Lower lobe of right lung (tissue), 2 donors: ENCODE measurements at places on chromosomes 6 and 20. TPM values are rescaled to one million over a fixed set of nuclear protein-coding genes. Genes with fewer than 3 reads are reported as not detected.
A peak's percentile ranks its signal among the peaks of the same experiment; 100 is the strongest.

The WFDC10B gene
- 1.2 TPM for total RNA-seq

The TMEM217 gene
- 1.1 TPM for total RNA-seq

The C20orf141 gene
- total RNA-seq = not detected

The GRM4 gene
- total RNA-seq = not detected

The CCDC28A gene
- total RNA-seq = 30.8 TPM

The SNAP91 gene
- total RNA-seq = not detected

The KCNK15 gene
- total RNA-seq = 0.89 TPM

- DNase-seq = no peak
- H3K27me3 ChIP-seq = no peaks in the 10 kb centered on the region
- no peak overlapping the region for H3K4me3 ChIP-seq
- no peak overlapping the region for H3K27ac ChIP-seq
Observed at GRCh38 chr20:37351689-37352607, 6.0 kb downstream of the SRC start.

GRCh38 chr6:107603006-107603370, 113.1 kb downstream of the SOBP start:
- no peaks in the 10 kb centered on the region for H3K36me3 ChIP-seq
- no peak for DNase-seq
- H3K27me3 ChIP-seq = no peaks in the 10 kb centered on the region
- no peaks in the 10 kb centered on the region for H3K4me1 ChIP-seq

- no peak for DNase-seq
- H3K27me3 ChIP-seq = no peaks in the 10 kb centered on the region
- H3K27ac ChIP-seq = no peak overlapping the region
Observed at GRCh38 chr6:25844518-25844917, 12.7 kb upstream of the SLC17A1 start.

GRCh38 chr6:44042989-44043478, 84.2 kb downstream of the MRPL14 start:
- H3K4me3 ChIP-seq = no peak overlapping the region
- H3K27ac ChIP-seq = no peak overlapping the region
- no peaks in the 10 kb centered on the region for H3K36me3 ChIP-seq
- peak; percentile 5 for DNase-seq

DNA sequence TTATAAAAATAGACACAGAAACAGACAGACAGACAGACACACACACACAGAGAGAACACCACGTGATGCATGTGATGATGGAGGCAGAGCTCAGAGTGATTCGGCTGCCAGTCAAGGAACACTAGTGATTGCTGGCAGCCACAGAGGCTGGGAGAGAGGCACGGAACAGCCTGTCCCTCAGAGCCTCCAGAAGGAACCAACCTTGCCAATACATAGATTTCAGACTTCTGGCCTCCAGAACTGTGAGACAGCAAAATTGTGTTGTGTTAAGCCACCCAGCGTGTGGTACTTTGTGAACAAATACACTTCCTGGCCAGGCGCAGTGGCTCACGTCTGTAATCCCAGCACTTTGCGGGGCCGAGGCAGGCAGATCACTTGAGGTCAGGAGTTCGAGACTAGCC, 9.5 kb upstream of the PARD6B start:
- no peaks in the 10 kb centered on the region for H3K27me3 ChIP-seq
- no peak overlapping the region for H3K27ac ChIP-seq
- peaks cover 9% of the 10 kb centered on the region for H3K4me1 ChIP-seq
- no peaks in the 10 kb centered on the region for H3K36me3 ChIP-seq

- no peaks in the 10 kb centered on the region for H3K4me1 ChIP-seq
- no peaks in the 10 kb centered on the region for H3K27me3 ChIP-seq
- H3K36me3 ChIP-seq = no peaks in the 10 kb centered on the region
- H3K4me3 ChIP-seq = no peak overlapping the region
- H3K27ac ChIP-seq = no peak overlapping the region
- no peak for DNase-seq
Observed at GRCh38 chr6:84052204-84052882, 18.8 kb downstream of the MRAP2 start.

DNA sequence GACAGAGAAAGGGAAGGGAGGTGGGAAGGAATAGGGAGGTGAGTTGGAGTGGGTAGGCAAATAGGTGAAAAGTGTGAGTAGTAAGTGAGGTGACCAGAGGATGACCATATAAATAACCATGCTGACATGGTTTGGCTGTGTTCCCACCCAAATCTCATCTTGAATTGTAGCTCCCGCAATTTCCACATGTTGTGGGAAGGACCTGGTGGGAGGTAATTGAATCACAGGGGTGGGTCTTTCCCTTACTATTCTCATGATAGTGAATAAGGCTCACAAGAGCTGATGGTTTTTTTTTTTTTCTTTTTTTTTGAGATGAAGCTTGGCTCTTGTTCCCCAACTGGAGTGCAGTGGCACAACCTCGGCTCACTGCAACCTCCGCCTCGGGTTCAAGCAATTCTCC, 21.5 kb upstream of the SMIM13 start:
- H3K27me3 ChIP-seq = no peaks in the 10 kb centered on the region
- H3K27ac ChIP-seq = no peak overlapping the region
- no peaks in the 10 kb centered on the region for H3K36me3 ChIP-seq
- no peaks in the 10 kb centered on the region for H3K4me1 ChIP-seq
- no peak for DNase-seq
- no peak overlapping the region for H3K4me3 ChIP-seq

DNA sequence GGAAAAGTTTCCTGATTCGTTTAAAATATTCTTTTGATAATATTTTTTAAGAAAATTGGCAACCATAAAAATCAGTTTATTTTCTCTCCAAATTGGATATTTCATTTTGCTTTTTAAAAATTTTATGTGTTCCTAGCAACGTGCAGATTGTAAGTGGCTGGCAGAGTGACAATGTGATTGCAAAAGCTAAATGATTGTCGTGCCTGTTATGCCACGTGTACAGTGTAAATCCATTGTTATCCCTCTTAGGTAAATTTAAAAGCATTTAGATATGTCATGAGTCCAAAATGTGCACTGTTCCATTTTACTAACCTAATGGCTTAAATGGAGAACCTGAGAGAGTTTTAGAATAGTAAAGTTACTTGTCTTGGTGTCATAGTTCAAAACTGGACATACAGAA, 94.4 kb upstream of the ADGRF4 start:
- H3K36me3 ChIP-seq = peaks cover 37% of the 10 kb centered on the region
- no peaks in the 10 kb centered on the region for H3K27me3 ChIP-seq
- no peak overlapping the region for H3K27ac ChIP-seq

DNA sequence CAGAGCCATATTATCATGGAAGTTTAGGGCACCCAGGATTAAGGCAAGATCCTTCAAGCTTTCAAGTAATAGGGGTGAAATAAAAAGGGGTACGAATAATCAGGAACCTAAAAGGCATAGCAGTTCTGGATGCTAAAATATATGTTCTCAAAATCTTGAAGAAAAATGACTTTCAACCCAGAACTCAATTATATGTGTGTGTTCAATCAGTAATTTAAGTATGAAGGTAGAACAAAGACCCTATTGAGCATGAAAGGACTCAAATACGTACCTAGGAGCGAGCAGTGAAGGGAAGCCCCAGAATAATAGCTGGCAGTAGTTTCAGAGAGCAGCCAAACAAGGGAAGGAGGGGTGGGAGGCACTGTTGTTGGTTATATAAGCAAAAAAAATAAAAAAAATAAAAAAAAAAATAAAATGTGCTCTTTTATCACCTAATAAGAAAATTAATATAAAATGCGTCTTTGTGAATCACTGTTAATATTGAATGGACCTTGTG, 45.4 kb downstream of the MYO6 start:
- DNase-seq = no peak
- H3K27me3 ChIP-seq = no peaks in the 10 kb centered on the region
- no peaks in the 10 kb centered on the region for H3K36me3 ChIP-seq
- peaks cover 15% of the 10 kb centered on the region for H3K4me1 ChIP-seq

- no peaks in the 10 kb centered on the region for H3K27me3 ChIP-seq
- H3K36me3 ChIP-seq = no peaks in the 10 kb centered on the region
- peaks cover 6% of the 10 kb centered on the region for H3K4me1 ChIP-seq
- H3K27ac ChIP-seq = no peak overlapping the region
- DNase-seq = no peak
Observed at GRCh38 chr6:131042664-131043063, 20.4 kb downstream of the EPB41L2 start.

DNA sequence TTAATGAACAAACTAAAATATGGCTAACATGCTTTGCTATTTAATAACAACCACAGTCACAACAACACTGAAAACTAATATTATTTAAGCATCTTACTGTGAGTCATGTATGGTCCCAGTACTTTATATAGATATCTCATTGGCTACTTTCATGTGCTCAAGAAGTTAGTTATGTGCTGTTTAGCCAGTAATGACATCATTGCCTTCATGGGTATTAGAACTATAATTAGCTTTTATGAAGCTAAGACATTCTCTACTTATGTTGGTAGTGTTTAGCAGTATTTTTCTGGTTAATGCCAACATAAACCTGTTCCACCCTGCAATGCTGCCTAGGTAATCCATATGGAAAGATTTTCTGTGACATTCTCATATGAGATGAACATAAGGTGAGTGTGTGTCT, 56.1 kb downstream of the ADGRG6 start:
- H3K27ac ChIP-seq = no peak overlapping the region
- no peak overlapping the region for H3K4me3 ChIP-seq
- H3K4me1 ChIP-seq = no peaks in the 10 kb centered on the region
- H3K27me3 ChIP-seq = no peaks in the 10 kb centered on the region
- no peak for DNase-seq
- no peaks in the 10 kb centered on the region for H3K36me3 ChIP-seq

DNA sequence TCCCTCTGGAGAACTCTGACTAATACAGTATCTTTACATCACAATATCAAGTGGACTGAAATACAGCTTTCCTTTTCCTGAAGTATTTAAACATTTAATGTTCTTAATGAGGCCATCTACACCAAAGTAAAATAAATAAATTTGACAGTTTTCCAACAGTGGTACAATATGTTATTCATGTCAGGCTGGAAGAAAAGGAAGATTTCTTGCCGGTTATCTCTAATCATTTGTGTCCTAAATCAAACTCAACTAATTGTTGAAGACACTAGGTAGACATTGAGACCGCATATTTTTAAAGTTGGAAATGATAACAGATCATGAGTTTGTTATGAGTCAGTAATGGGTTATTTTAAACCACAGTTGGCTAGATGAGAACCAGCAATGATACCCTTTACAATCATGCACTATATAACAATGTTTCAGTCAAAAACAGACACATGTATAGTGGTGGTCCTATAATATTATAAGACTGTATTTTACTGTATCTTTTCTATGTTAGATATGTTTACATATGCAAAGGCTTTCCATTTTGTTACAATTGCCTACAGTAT, 241.6 kb downstream of the LMBRD1 start:
- H3K4me3 ChIP-seq = no peak overlapping the region
- H3K27ac ChIP-seq = no peak overlapping the region
- no peak for DNase-seq
- H3K36me3 ChIP-seq = no peaks in the 10 kb centered on the region

GRCh38 chr6:306641-307061, 14.4 kb downstream of the DUSP22 start:
- peaks cover 7% of the 10 kb centered on the region for H3K4me1 ChIP-seq
- H3K36me3 ChIP-seq = peaks cover 15% of the 10 kb centered on the region
- no peaks in the 10 kb centered on the region for H3K27me3 ChIP-seq
- H3K27ac ChIP-seq = no peak overlapping the region

- no peak overlapping the region for H3K27ac ChIP-seq
- H3K4me1 ChIP-seq = no peaks in the 10 kb centered on the region
- no peaks in the 10 kb centered on the region for H3K36me3 ChIP-seq
Observed at GRCh38 chr20:5910186-5910585, 40.1 kb downstream of the TRMT6 start.

GRCh38 chr20:44552950-44553908, 29.1 kb upstream of the PKIG start:
- H3K36me3 ChIP-seq = no peaks in the 10 kb centered on the region
- H3K27ac ChIP-seq = peak overlapping the region; percentile 50
- H3K4me1 ChIP-seq = peaks cover 29% of the 10 kb centered on the region
- no peak for DNase-seq

DNA sequence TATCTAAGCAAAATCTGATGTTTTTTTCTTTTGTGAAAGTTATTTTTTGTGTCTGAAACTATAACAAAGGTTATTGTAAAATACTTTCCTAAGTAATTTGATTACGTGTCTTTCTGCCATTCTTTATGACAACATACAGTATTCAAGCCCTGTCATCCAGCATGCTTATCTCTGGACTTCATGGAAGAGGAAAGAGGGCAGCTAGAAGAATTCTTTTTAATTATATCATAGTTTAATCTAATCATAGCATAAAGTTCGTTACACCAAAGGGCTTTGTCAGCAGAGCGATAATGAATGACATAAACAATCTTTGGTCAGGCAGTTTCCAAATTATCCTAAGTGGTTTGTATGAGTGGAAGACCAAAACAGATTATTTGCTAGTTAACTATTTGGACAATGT, 3.5 kb downstream of the ENPP3 start:
- H3K27ac ChIP-seq = no peak overlapping the region
- H3K4me1 ChIP-seq = no peaks in the 10 kb centered on the region
- no peak overlapping the region for H3K4me3 ChIP-seq
- DNase-seq = no peak
- no peaks in the 10 kb centered on the region for H3K36me3 ChIP-seq
- no peaks in the 10 kb centered on the region for H3K27me3 ChIP-seq

DNA sequence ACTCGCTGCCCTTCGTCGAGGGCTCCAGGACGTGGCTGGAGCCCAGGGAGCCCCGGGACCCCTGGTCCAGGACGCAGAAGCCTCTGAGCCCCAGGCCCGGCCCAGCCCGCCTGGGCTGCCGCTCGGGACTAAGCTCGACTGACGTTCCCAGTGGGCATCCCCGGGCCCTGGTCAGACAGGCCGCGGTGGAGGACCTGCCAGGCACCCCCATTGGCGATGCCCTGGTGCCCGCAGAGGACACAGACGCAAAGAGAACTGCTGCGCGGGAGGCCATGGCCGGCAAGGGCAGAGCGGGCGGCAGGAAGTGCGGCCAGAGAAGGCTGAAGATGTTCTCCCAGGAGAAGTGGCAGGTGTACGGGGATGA, 28.9 kb downstream of the ZNF831 start:
- H3K27ac ChIP-seq = no peak overlapping the region
- no peak for DNase-seq
- H3K4me1 ChIP-seq = no peaks in the 10 kb centered on the region
- H3K27me3 ChIP-seq = peaks cover 13% of the 10 kb centered on the region

- H3K4me1 ChIP-seq = no peaks in the 10 kb centered on the region
- DNase-seq = no peak
Observed at GRCh38 chr6:62640749-62641148, 354.7 kb upstream of the KHDRBS2 start.

DNA sequence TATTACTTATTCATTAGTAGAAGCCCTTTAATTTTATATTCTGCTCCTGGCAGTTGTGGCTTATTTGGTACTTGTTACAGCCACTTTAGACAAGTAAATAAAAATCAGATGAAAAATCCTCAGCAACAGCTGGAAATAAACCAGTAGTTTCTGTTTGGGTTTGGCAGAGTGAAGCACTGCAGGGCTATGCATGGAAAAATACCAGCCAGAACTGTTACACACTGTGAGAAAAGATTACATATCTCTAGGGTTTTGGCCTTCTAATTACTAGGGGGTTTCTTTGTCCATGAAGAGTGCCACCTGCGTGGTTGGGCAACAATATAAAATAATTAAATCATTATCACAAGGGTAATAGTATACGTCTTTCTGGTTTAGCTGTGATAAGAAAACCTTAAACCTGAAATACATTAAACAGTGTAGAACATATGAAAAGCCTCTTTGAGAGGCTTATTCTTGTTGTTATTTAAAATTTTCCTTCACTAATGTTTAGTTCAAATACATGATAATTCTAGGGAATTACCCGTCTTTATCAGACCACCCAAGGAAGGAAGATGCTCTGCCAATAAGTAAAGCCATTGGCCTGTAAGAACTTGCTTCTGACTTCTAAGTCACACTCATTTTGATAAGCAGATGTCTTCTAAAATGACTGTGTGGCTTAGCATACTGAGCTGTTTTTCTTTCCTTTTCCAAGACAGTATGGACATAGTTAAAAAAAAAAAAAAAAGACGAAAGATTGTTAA, 320.0 kb upstream of the FLRT3 start:
- H3K4me3 ChIP-seq = no peak overlapping the region
- no peak overlapping the region for H3K27ac ChIP-seq
- no peaks in the 10 kb centered on the region for H3K4me1 ChIP-seq
- no peaks in the 10 kb centered on the region for H3K27me3 ChIP-seq
- DNase-seq = no peak
